ENCODE measurements at places on chromosomes 11 and 22. TPM values are rescaled to one million over a fixed set of nuclear protein-coding genes. Genes with fewer than 3 reads are reported as not detected.

Gene SHISAL1
- 3.3 TPM for total RNA-seq

Gene NLRP6
- total RNA-seq = 0.55 TPM

Gene NNMT
- total RNA-seq = 308 TPM

Gene MPPED2
- total RNA-seq = 3.1 TPM

Gene AIFM3
- 0.55 TPM for total RNA-seq

Gene MFNG
- 1.7 TPM for total RNA-seq

Gene WDR74
- 27.7 TPM for total RNA-seq

Gene OR52I2
- total RNA-seq = not detected

Gene NFAM1
- total RNA-seq = 18.1 TPM

Gene ENTHD1
- not detected for total RNA-seq

Gene SERPING1
- total RNA-seq = 153 TPM

Gene HORMAD2
- total RNA-seq = not detected

Gene FLRT1
- total RNA-seq = not detected

Gene SPDYC
- not detected for total RNA-seq

Gene TENM4
- 5.8 TPM for total RNA-seq

Gene PAMR1
- 26.8 TPM for total RNA-seq

Gene UCP3
- 28.0 TPM for total RNA-seq

Gene SLC6A5
- total RNA-seq = not detected

Gene KRTAP5-8
- total RNA-seq = not detected

Gene CBLIF
- total RNA-seq = 446 TPM

Gene GSC2
- total RNA-seq = not detected

Gene ZNF280A
- total RNA-seq = not detected

Gene TRIM29
- total RNA-seq = not detected

Gene P4HA3
- total RNA-seq = not detected

Gene OR51S1
- not detected for total RNA-seq

Gene OR2AG1
- total RNA-seq = under 0.01 TPM

Gene NAALAD2
- 15.8 TPM for total RNA-seq

Gene SEZ6L
- 1.1 TPM for total RNA-seq

Gene VPREB1
- not detected for total RNA-seq

Gene LRRC4C
- total RNA-seq = not detected

Gene IRAG1
- total RNA-seq = 28.1 TPM

Gene RPLP2
- total RNA-seq = 454 TPM

Gene HEPN1
- total RNA-seq = not detected
